ENCODE measurements at places on chromosomes 3 and 15.

GRCh38 chr15:86988033-86988432 lies 908.4 kb downstream of the AGBL1 start:
- no peak for DNase-seq

- no peak for DNase-seq
These were observed 42.3 kb downstream of the DNAH1 start for GRCh38 chr3:52358362-52358940.

DNA sequence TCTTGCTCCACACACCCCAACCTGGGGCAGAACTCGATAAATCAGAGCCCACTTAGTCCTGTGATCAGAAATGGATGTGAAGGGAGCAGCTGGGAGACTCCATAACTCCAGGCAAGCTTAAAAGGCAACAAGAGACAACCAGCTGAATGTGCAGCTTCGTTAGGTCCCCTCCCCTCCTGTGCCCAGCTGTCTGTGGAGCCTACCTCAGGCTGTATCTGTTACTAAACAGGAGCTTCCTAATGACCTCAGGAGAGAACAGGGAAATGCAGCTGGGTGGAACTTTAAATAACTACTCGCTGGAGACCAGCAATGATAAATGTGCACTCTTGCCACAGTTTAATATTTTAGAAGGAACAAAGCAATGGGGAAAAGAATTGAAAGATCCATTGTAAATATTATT lies 25.9 kb downstream of the SLC9A9 start:
- DNase-seq = no peak

- no peak for DNase-seq
These were observed 270.3 kb downstream of the IL5RA start for GRCh38 chr3:2839876-2840275.

DNA sequence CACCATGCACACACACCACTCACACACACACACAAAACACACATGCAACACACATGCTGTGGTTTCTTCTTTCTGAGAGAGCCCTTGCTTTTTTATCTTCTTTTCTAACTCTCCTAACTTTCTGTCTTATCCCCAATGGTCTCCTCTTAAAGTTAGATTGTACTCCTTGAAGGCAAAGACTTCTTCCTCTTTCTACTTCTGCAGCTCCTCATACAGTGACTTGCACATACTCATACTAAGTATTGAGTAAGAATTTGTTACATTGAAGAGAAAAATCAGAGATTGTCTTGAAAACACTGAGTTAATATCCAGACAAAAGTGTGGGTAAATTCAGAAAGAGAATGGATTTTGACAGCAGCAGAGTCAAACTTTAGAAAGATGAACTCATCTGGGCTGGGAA lies 64.4 kb downstream of the GTPBP8 start:
- DNase-seq = no peak

GRCh38 chr3:67044295-67044694 lies 46.2 kb downstream of the KBTBD8 start:
- no peak for DNase-seq

DNA sequence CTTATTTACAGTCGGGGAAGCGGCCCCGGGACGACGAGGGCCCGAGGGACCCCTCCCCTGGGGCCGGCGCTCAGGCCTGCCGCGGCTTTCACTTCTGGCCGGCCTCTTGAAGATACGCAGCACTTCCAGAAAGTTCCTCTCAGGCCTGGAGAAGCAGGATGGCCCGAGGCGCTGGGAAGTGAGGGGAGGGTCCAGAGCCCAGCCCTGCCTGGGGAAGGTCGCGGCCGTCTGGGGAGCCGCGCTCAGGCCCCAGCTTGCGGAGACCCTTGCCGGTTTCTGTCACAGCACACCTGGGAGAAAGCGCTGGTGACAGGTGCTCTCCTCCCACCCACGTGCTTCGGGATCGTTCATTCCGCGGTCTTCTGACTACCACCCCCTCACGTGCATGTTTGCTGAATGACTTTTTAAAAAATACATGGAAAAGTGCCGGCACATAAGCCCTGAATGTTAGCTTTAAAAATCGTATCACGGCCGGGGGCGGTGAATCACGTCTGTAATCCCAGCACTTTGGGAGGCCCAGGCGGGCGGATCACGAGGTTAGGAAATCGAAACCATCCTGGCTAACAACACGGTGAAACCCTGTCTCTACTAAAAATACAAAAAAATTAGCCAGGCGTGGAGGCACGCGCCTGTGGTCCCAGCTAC lies 727 bp upstream of the TM2D3 start:
- no peak for DNase-seq

DNA sequence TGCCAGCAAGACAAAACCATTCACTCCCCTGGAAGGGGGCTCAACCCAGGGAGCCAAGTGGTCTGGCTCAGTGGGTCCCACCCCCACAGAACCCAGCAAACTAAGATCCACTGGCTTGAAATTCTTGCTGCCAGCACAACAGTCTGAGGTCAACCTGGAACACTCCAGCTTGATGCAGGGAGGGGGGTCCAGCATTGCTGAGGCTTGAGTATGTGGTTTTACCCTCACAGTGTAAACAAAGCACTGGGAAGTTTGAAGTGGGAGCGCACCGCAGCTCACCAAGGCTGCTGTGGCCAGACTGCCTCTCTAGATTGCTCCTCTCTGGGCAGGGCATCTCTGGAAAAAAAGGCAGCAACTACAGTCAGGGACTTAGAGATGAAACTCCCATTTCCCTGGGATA lies 81.7 kb downstream of the MSL2 start:
- no peak for DNase-seq

DNA sequence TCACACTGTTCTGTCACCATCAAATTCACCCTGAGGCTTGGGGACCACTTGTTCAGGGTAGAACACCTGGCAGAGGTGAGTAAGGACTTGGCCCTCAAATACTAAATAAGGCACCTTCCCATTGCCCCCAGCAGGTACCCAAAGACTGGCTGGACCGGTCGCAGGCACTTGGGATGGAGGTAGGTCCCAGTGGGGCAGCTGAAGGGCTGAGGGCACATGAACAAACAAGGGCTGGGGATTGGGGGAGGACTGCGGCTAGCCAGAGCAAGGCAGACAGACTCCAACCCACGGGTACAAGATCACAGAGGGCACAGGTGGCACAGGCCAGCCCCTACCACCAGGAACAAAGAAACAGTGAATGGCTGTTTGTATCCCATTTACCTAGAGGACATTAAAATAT lies 1.9 kb downstream of the MRPS25 start:
- no peak for DNase-seq

- DNase-seq = no peak
These were observed 116.7 kb downstream of the LIPC start for GRCh38 chr15:58548308-58549012.

GRCh38 chr15:77616072-77616471 lies 16.6 kb downstream of the LINGO1 start:
- no peak for DNase-seq

GRCh38 chr3:38576131-38576525 lies 73.4 kb downstream of the SCN5A start:
- DNase-seq = no peak

DNA sequence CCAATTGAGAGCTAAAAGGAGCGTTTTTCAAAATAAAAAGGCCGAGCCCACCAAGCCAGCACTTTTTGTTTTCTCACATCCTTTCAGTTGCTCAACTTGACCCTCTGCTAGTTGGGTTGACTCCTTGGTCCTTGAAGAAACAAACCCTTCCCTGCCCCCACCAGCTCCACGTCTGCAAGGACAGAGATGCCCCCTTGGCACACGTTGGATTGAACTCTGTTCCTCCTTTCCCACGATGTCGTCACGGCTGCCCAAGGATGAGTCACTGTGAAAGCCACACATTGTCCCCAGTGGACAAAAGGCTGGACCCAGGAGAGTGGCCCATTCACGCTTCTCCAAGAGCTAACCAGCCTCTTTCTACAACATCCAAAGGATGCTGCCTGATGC lies 43.0 kb upstream of the SPATA12 start:
- DNase-seq = no peak

DNA sequence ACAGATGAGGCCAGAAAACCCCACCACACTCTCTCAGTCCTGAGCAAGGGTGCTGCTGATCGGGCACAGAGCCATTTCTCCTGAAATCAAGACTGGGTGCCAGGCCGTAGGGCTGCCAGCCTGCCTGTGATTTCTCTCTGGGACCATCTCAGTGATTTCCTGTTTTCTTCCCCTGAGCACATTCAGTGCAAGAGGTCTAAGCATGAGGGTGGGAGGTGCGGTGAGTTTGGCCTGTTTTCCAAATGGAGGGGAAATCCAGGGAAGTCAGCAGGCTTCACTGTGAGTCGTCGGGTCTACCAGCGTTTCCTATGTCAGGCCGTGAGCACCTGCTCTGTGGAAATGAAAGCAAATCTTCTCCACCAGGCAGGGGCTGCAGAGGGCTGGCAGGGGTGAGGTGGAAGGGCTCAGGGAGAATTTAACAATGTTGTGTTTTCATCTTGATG lies 82.3 kb downstream of the ST6GAL1 start:
- no peak for DNase-seq

GRCh38 chr15:75153565-75154276 lies 48.0 kb upstream of the C15orf39 start:
- no peak for DNase-seq

- no peak for DNase-seq
These were observed 411.0 kb upstream of the NR2F2 start for GRCh38 chr15:95919460-95919859.

GRCh38 chr3:153889905-153890334 lies 231.3 kb upstream of the ARHGEF26 start:
- DNase-seq = no peak

GRCh38 chr15:66821307-66821706 lies 119.3 kb downstream of the SMAD6 start:
- DNase-seq = no peak

DNA sequence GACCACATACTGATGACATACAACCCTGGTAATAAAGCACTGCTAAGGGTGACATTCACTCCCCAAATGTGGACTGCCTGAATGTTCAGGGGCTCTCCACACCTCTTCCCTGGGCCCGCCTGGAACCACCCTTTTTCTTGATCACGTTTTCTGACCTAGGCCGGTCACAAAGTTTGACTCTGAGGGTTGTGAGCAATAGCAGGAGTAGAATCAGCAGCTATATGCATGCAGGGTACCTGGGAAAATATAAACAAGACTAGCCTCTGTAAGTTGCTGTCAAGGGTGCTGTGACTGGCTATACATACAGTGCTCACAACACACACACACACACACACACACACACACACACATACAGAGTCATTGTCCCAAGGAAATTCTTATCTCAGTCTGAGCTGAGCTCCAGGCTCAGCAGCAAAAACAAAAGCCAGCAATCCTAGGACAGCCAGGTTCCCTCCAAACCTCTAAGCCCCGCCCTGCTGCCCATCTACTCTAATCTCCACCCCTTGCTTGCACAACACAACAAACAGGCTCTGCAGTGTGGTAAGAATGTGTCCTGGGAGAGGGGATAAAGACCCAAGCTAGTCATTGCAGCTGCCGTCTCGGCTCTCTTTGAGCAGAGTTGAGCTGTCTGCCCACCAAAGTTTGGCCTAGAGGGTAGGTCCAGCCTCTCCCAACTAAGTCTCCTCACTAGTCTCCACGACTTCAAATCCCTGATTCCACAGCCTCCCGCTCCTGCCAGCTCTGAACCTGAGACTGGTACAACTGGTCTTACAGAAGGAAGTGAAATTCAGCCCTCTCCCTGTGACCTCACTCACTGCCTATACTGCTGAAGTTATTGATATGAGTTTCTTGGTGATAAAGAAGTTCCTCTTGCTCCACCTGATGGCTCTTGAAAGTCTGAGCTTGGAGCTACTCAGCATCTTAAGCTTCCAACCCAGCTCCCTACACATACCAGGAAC lies 2.2 kb downstream of the BMF start:
- no peak for DNase-seq

- no peak for DNase-seq
These were observed 387.1 kb upstream of the NECTIN3 start for GRCh38 chr3:110684466-110684865.

- DNase-seq = no peak
These were observed 835.3 kb upstream of the CFAP20DC start for GRCh38 chr3:59885101-59885500.

GRCh38 chr15:72340366-72340765 lies 20.4 kb upstream of the CELF6 start:
- DNase-seq = no peak

DNA sequence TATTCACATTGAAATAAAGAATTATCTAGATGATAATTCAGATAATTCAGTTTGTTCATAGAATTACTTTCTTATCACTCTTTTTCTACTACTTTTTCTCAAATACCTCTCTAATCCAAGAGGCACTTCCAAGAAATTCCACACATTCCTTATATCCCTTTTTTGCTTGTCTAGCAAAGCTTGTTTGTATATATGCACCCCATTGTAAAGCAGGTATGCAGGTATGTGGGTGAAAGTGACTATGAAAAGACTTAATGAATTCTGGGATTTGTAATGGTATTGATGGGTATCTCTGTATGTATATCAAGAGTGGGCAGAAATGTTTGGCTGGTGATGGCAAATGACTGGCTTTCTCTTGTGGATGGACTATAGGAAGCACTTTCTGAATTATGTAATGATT lies 94.1 kb upstream of the FGF7 start:
- DNase-seq = no peak

DNA sequence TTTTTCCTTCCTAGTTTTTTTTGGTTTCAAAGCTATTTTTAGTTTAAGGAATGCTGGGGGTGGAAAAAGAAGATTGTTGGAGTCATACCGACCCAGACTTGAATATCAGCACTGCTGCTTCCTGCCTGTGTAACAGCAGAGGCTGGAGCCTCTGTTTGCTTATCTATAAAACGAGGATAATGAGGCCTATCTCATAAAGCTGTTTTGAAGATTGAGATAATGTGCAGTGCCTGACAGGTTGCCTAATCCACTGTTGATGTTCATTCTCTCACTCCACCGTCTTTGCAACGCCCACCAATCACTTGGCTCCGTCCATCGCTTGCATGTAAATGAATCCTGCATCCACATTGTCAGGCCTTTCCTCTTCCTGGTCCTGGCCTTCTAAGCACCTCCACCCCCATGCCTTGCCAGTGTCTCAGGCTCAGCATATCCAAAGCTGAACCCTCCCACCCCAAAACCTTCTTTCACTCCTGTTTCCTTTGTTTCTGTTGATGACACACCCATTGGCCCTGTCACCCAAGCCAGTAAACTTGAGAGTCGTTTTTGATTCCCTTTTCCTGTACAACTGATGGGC lies 94.9 kb downstream of the MEX3B start:
- DNase-seq = no peak

- DNase-seq = no peak
These were observed 150.6 kb downstream of the ADAMTS17 start for GRCh38 chr15:100191161-100191560.

DNA sequence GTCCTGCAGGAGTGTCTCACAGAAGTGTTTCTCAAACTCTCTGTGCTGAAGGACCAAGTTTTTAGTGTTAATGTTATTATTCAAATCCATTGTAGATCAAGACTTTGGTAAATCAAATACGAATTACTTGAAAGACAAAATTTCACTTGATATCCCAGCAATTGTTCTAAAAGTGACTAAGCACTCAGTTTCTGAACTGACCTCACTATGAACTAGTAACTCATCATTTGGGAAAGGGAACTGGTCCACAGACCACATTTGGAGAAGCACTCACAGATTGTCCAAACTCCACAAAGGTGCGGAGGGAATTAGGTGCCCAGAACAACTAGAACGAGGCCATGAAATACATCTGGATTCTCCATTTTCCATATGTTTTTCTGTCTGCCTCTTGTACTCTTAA lies 25.6 kb downstream of the FAM43A start:
- DNase-seq = no peak
